ENCODE measurements at places on chromosomes 6 and 20.

GRCh38 chr6:32886681-32887383 is 32.8 kb downstream of the PSMB9 start:
- no peak for DNase-seq

DNA sequence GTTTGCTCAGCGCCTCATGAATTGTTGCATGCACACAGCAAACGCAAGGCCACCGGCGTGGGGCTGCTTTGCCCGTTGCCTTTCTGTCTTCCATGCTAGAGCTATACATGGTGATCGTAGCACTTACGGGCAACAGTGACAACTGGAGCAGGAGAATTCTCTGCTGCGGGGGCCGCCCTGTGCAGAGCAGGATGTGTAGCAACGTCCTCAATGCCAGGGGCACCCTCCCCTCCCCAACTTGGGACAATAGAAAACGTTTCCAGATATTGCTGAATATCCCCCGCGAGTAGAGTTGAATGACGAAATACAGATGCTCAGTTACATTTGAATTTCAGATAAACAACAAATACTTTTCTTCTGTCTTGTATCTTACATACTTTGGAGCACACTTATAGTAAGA is 198.7 kb downstream of the TFAP2C start:
- no peak for DNase-seq

DNA sequence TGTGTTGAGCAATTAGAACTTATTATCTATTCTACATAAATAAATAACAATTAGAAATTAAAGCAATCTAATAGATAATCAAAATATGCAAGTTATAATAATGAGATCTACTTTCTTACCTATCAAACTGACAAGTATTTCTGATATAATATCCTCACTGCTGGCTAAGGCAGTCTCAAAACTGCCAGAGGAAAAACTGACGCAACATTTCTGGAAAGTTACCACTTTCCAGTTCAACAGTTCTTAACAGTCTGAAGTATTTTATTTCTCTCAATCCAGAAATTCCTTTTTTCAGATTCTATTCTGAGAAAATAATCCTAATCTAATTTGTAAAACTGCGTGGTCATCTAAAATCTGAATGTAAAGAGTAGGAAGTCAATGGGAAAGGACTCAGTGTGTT is 121.0 kb downstream of the TRDN start:
- DNase-seq, result no peak

DNA sequence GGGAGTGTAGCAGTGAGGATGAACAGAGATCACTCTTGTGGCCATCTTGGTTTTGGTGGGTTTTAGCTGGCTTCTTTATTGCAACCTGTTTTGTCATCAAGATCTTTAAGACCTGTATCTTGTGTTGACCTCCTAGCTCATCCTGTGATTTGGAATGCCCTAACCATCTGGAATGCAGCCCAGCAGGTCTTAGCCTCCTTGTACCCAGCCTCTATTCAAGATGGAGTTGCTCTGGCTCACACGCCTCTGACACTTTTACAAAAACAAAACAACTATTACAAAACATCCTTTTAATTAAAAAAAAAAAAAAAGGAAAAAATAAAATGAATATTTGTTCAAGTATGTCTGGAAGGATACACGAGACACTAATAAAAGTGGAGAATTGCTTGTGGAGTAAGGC is 62.4 kb downstream of the PHACTR2 start:
- no peak for DNase-seq

GRCh38 chr6:34390531-34391472 is 1.7 kb downstream of the NUDT3 start:
- no peak for DNase-seq

DNA sequence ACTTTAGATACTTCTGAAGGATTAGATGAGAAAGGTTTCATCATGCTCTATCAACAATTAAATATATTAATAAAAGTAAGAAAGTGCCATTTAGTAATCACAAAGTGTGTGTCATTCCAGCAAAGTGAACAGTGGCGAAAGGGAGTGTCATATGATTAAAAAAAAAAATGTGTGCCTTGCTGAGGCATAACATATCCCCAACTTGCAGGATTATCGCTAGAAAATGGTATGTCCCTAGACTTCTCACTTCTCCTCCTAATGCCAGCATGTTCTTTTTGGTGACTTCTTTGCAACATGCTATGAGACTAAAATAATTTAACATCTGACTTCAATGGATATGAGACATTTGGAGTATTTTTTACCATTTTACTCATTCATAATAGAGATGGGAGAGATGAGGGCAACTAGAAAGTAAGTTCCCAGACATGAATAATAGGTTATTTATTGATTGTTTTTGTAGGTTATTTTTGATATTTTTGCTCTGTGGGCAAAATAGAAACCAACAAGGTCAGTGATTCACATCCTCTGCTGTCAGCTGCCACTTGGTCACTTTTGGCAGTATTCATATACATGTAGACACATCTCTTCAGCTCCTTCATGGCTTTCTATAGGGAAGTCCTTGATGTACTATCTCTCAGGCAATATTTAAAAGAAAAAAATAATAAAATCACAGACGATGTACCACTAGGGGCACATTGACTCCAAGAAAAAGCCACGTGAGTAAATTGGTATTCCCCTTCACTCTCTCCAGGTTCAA is 370.1 kb downstream of the BMP2 start:
- no peak for DNase-seq

- no peak for DNase-seq
Observed at GRCh38 chr6:158517581-158517980, 42.3 kb upstream of the TMEM181 start.

DNA sequence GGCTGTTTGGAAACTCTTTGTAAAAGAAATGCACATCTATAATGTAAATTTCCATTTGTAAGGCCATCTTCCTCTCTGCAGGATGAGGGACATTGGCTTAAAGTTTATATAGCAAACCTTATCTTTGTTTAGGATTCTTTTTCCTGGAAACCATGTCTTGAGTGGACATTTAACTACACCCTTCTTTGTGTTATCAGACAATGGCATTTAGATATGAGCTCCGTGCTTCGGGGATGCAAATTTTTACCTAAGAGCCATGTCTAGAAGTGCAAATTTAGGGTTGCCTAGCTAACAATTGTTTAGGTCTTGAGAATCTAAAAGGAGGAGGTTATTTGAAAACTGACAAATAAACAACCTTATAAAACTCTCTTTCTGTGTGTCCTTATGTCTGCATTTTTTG is 623.8 kb downstream of the MMUT start:
- DNase-seq, result no peak

DNA sequence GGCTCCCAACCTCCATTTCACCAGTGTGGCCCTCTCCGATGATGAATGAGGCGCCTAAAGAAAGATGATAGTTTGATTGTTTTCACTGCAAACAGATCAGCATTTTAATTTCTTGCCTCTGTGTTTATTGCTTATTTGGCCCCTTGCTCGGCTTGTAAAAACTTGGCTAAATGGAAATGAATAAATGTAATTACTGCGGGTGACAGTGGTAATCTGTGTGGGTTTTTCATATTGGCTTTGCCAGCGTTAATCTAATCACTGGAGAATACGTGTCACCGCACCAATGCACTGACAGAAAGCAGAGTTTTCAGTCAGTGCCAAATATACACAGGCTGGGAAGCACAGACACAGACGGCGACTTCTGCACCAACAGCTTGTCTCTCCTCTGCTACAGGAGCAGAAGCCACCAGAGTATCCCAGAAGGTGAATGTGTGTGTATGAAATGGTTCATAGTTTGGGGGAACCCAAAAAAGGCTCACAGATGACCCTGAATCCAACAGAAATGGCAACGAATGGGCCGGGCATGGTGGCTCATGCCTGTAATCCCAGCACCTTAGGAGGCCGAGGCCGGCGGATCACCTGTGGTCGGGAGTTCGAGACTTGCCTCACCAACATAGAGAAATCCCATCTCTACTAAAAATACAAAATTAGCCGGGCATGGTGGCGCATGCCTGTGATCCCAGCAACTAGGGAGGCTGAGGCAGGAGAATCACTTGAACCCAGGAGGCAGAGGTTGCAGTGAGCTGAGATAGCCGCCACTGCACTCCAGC is 534.0 kb downstream of the PKHD1 start:
- no peak for DNase-seq

DNA sequence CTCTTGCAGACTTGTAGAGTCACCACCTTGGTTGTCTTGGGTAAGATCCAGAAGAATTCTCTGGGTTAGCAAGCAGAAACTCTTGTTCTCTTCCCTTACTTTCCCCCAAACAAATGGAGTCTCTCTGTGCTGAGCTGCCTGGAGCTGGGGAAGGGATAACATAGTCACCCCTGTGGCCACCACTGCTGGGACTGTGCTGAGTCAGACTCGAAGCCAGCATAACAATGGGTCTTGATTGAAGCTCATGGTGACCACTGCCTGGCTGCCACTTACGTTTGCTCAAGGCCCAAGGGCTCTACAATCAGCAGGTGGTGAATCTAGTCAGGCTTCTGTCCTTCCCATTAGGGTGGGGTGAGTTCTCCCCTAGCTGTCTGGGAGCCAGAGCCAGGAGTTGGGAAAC is 15.4 kb upstream of the ERVFRD-1 start:
- no peak for DNase-seq

DNA sequence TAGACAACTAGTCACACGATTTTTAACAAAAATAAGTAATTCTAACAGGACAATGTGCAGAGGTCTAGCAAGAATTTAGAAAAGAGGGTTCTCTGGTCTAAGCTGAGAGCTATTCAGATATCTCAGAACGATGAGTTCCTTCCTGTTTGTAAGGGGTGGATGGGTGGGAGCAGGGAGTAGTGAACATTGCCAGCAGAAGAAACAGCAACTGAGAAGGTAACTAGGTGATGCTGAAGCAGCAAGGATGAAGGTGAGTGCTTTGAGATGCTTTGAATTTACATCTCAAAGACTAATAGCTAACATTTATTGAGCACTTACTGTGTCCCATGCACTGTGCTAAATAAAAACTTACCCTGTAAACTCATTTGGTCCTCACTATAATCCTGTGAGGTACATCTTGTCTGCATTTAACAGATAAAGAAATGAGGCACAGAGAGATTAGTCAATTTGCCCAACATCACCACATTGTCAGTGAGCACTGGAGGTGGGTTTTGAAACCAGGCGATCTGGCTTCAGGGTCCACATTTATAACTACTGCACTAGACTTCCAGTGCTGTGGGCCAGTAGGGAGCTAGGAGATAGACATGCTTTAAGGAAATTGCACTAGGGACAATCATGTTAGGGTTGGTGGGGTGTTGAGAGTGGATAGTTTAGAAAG is 15.7 kb downstream of the BRD2 start:
- no peak for DNase-seq

GRCh38 chr6:121614115-121614514 is 178.7 kb downstream of the GJA1 start:
- no peak for DNase-seq

GRCh38 chr6:14728396-14729024 is 517.4 kb upstream of the JARID2 start:
- no peak for DNase-seq

GRCh38 chr6:2157441-2158127 is 87.8 kb downstream of the GMDS start:
- no peak for DNase-seq

DNA sequence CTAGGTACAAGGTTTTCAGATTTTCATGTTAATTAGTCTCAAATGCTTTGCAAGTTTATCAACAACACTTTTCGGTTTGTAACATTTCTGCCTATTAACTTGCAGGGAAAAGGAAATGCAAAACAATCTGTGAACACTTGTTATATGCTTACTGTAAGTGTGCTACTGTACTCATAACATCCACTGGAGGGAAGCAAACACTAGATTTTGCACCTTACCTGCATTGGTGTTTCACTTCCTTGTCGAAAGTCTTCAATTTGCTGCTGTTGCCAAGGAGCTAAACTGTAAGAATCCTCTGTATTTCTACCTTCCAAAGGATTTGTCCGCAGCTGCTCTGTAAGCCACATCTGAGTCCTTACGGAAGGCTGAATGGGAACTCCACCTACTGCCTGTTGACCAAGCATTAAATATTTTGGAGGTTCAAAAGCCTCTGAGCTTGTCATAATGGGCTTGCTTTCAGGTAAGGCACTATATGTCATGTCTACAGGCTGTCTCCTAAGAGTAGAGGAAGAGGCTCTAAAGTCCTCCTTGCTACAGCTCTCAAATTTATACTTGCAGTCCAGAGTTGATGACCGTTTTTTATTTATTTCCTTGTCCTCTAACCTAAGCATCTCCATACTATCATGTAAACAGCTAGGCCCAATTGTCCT is 17.3 kb downstream of the PLN start:
- no peak for DNase-seq

DNA sequence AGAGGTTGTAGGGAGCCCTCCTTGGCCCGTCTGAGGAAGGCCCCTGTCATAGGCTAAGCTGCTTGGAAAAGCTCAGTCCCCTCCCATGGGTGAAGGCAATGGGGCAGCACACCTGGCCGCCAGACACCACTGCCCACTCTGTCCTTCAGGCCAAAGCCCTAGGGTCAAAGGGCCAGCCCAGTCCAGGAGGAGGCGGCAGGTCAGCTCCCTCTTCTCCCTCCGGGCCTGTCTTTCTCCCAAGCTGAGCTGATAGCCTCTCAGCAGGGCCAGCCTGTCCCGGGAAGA is 5.1 kb upstream of the CLPSL2 start:
- no peak for DNase-seq

- DNase-seq, result no peak
Observed at GRCh38 chr6:106056060-106056745, 29.9 kb upstream of the PRDM1 start.

DNA sequence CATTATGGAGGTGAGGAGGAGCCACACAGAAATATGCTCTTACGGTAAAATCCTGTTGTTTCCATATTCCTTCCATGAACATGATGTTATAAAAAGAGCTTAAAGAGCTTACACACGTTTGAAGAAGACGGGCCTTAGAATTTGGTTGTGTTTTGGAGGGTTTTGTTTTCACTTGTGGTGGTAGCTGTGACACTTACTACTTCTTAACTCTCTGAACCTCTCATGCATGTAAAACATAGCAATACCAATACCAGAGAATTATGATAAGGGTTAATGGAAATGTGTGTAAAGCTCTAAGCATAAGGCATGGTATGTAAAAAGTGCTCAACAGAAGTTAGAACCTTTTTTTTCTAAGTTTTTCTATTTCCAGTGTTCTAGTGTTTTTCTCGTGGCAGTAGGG is 256.1 kb upstream of the KCNQ5 start:
- DNase-seq, result no peak

GRCh38 chr20:58395604-58396003 is 6.6 kb downstream of the VAPB start:
- no peak for DNase-seq

DNA sequence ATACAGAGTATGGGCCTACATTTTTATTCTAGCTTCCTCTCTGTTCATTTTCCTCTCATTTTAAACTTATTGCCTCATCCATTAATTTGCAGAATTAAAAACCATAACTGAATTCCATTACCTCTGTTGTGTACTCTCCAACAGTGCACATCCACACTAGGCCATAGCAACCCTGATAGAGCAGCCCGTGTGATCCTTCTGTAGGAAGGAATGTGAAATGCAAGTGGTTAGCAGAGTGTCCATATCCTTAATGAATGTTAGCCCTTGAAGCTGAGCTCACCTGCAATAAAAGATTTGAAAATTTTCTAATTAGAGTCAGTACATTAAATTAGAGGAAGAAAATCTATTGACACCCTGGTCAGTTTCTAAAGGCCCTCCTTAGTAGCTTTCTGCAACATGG is 6.5 kb upstream of the GRIK2 start:
- DNase-seq, result no peak

- DNase-seq, result peak; percentile 50
Observed at GRCh38 chr20:57476084-57476526, 48.8 kb downstream of the CTCFL start.
